ENCODE measurements at places on chromosomes 12 and 14.

DNA sequence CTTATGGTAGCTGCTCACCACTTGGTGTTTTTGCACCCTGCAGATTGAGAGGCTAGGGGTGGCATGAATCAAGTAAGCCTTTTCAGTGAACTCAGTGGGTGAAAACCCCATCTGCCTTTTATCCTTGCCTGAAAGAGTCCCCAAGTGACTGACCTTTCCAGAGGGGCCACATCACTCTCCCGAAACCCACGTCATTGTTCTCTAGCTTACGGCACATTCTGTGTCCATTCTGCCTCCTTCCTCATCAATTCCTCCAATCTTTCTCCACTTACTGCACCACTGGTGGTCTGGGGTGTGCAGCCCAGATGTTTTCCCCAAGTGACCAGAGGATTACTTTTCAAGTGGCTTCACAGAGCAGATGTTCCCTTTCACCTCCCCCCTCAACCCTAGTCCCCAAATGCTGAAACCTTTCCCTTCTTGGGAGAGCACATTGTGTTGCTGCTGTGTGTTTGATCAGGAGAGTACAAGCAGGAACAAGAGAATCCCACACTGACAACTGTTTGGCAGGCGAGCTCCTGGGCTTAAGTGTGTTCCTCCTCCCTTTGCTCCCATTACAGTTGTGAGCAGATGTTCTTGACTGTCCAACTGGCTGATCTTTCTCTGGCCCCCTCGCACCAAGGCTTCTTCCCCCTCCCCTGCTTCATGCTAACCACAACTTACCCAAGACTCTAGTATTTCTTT lies 138.0 kb upstream of the IGF1 start:
- DNase-seq: no peak

GRCh38 chr12:53701518-53702264 lies 25.6 kb downstream of the CALCOCO1 start:
- peak; percentile 36 for DNase-seq

GRCh38 chr12:110581931-110582275 lies 1.2 kb downstream of the PPTC7 start:
- DNase-seq: no peak

DNA sequence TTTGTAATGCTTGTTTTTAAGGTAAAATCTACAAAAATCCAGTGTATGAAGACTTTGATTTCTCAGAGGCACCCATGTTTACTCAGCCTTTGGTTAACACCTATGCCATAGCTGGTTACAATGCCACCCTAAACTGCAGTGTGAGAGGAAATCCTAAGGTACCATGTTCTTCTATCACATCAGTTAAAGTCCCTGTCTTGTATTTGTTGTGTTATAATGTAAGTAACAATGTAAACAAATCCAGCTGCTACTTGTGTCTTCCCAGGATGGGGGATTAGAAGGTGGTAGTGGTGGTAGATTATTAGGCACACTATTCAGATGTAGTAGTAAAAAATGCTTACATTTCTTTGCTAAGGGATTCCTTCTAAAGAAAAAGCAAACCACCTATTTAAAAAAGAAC lies 19.4 kb upstream of the CHPT1 start:
- no peak for DNase-seq

GRCh38 chr14:45089813-45090212 lies 5.9 kb downstream of the PRPF39 start:
- DNase-seq: no peak

- no peak for DNase-seq
Measured at GRCh38 chr12:102992297-102992696, 34.8 kb downstream of the ASCL1 start.

- DNase-seq: no peak
Measured at GRCh38 chr14:33120341-33120740, 181.7 kb downstream of the NPAS3 start.

DNA sequence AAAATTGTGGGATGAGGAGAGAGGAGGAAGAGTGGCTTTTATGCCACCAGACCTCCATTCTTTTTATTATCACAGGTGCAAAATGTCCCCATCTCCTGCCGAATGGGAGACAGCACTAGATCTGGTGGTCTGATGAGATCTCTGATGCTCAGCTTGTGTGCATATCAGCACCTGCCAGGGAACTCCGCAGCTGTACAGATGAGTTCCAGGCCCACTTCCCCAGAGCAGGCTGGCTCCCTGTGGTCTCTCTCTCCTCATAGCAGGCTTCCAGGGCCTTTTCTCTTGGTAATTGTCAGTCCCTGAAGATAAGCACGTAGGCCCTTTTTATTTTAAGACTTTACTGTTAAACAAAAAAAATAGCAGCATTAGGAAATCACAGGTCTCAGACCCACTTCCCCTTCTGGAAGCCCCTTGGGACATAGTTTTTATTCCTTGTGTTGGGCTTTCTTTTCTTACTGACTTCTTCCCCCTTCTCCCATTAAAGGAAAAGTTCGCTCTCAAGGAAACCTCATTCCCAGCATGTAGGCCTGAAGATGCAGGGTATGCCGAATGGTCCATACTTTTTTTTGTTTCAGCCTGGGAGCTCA lies 4.5 kb upstream of the TBC1D30 start:
- no peak for DNase-seq

Measured in activated gamma-delta T cell (primary cell).